Stimulated activated CD8-positive, alpha-beta memory T cell treated with anti-CD3 and anti-CD28 coated beads, Interleukin-7, amount 100 ng/mL, for 1 hour (primary cell): ENCODE measurements at places on chromosomes 7 and 10.

DNA sequence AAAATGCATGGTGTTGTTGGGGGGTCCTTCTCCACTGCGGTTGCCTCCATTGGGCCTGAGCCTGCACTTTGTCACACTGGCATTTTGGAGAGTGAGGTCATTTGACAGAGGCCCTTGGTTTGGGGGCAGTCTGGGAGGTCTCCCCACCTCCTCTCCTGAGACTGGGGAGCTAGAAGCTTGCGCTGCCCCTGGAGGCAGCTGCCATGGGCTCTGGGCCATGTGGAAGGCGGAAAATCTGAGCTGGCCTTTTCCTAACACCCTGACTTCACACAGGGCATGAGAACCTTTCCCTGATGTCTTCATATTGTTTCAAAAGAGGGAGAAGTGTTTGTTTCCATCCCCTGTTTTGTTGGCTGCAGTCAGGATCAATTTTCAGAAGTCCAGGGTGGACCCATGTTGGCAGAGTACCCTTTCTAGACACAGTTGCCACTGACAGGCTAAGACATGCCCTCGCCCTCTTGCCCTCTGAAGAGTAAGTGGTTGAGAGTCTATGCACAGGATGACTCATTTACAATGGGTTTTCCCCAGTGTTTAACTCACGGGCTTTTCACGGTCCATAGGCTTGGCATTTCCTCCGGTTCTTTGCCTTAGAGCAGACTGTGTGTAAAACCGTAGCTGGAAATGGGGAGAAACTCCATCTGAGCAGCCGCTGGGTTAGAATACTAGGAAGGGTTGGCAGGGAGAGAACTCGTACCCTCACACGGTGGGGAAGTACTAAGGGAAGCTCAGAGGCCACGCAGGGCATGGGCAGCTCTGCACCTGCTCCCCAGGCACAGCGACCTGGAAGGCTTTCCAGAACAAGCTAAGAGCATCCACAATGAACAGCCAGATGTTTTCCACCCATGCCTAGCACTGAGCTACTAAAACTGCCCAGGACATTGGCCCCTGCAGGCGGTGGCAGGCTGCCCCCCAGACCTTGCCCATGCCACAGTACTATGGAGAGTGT lies 655.0 kb downstream of the SDK1 start:
- DNase-seq, result no peak

- DNase-seq, result no peak
These were observed 38.1 kb downstream of the USP54 start for GRCh38 chr10:73552819-73553715.

GRCh38 chr7:41222746-41223145 lies 480.1 kb downstream of the INHBA start:
- no peak for DNase-seq

DNA sequence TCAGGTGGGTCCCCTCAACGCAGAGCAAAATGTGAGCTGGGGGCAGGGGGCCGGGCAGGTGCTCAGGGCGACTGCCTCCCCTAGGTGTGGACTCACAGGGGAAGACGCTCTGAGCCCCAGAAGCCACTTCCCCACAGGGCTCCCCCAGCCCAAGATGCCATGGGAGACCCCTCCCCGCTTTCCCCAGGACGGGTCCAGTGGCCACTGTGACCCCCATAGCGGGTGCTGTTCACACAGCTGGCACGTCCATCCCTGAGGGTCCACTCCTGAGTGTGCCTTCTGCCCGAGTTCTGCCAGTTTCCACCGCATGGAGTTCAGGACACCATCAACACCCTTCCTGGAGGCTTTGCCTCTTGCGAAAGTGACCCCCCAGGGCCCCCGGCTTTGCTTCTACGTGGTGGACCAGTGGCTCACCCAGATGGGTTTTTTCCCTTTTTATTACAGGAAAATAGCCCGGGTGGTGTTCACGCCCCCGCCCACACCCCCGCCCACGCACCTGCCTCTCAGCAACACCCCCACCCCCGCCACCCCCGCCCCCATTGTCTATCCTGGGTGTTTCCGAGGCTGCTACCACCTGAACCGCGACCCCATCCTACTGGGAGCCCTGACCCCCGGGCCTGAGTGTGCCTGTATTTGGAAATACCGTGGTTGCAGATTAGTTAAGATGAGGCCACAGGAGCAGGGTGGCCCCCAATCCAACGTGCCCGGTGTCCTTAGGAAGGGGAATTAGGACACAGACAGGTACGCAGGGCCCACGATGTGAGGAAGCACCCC lies 32.0 kb downstream of the ADAP1 start:
- no peak for DNase-seq

DNA sequence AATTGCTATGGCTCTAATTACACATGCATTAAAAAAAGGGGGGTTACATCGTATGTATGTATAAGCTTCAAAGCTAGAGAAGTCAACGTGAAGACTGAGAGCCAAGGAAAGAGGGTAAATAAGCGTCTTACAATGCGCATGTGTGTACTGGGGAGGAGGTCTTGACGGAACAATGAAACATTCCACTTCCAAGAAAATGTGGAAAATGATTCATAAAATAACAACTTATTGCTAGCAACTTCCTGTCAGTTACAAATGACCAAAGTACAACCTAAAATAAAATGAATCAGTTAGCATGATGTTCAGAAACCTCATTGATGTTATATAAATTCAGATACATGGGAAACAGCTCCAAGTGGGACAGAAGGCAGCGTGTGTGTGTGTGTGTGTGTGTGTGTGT lies 104.1 kb upstream of the RHEB start:
- no peak for DNase-seq

- no peak for DNase-seq
These were observed 737.0 kb downstream of the LRMDA start for GRCh38 chr10:76168437-76168836.

- DNase-seq, result no peak
These were observed 111.3 kb upstream of the FOXP2 start for GRCh38 chr7:114303301-114303700.

- no peak for DNase-seq
These were observed 1.3 kb upstream of the SLC26A5 start for GRCh38 chr7:103447073-103447960.

DNA sequence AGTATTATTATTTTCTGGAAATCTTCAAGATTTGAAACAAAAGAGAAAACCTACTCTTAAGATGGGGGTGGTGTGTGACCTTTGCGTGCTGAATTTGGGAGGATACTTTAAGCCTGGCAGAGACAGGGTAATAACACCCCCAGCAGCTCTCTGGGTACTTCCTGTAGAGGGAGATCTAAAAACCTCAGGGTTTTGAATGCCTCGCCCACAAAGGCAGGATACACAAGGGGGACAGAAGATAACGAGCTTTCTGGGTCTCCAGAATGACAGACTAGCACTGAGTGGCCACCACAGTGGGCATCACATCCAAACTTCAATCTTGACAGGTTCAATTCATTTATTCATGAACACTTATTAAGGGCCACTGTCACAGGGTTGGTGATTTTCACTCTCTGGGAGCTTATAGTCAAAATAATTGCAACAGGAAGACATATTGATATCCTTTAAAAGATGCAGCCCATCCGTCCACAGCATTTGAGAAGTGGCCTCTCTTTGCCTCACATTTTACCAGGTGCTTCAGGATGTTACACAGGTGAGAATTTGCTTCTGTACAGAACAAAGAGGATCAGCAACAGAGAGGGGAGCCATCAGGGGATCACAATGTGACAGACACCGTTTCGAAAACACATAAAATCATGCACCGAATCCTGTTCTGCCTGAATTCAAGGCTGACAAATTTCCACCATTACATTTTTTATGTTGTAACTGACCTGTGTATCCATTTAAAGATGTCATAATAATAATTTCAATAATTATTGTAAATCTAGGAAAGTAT lies 14.3 kb downstream of the CPA1 start:
- DNase-seq, result no peak

DNA sequence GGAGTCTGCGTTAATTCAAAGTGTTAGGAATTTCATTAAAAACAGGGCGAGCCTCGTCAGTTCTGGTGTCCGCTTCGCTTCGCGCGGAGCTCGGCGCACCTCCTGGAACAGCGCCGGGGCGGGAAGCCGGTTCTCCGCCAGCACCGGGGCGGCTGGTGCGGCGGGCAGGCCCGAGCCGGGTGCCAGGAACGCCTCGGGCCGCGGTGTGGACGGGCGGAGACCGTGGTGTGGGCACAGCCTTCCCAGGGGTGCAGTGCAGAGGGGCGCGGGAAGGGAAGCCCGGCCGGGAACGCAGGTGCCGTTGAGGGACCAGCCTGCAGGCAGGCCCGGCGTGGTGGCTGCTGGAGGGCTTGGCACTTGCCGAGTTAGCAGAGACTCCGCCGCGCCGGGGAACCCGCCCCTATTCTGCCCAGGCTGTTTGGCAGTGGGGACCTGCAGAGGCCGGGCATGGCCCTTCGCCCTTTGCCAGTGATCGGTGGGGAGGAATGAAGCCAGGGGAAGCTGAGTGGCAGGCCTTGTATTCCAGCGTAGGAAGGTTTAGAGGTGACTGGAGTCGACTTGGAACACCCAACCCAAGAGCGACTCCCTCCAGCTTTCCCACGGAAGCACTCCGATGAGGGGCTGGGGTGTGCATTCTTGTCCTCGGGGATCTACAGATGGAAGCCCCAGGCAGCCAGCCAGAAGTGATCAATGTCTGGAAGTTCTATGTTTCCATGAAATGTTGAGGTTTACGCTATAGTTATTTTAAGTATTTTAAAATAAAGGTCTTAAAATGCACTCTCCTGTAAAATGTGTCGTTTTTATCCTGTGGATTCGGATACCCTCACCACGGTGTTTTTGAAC lies 945 bp upstream of the RHEB start:
- no peak for DNase-seq
